Stimulated activated CD8-positive, alpha-beta memory T cell treated with anti-CD3 and anti-CD28 coated beads, Interleukin-4, amount 100 ng/mL, for 1 hour (primary cell): ENCODE measurements at places on chromosomes 1 and 21.

GRCh38 chr1:242412921-242413320, 111.6 kb downstream of the PLD5 start:
- DNase-seq = no peak

DNA sequence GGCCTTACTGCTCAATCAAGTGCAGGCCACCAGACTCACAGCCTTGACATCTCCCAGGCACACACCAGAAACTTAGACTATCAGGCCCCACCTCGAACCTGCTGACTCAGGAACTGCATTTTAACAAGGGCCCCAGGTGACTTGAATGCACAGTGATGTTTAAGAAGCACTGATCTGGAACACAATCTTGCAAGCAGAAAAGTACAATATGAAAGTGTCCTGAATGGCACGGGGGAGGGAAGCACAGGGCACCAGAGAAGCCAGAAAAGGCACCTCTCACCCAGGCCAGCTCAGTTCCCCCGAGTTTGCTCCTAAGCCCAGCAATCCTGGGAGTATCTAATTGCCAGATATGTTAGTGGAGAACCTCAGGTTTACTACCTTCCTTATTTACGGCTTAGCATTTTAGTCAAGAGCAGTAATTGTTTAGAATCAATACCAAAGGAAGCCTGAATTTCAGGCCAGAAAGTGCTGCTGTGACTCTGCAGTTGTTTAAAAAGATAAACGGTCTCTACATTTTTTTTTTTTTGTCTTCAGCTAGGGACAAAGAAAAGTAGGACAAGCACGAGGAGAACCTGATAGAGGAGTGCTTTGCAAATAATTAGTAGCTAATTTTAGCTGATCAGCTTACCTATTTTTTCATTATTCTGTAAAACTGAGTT, 50.9 kb upstream of the CDC42BPA start:
- no peak for DNase-seq

DNA sequence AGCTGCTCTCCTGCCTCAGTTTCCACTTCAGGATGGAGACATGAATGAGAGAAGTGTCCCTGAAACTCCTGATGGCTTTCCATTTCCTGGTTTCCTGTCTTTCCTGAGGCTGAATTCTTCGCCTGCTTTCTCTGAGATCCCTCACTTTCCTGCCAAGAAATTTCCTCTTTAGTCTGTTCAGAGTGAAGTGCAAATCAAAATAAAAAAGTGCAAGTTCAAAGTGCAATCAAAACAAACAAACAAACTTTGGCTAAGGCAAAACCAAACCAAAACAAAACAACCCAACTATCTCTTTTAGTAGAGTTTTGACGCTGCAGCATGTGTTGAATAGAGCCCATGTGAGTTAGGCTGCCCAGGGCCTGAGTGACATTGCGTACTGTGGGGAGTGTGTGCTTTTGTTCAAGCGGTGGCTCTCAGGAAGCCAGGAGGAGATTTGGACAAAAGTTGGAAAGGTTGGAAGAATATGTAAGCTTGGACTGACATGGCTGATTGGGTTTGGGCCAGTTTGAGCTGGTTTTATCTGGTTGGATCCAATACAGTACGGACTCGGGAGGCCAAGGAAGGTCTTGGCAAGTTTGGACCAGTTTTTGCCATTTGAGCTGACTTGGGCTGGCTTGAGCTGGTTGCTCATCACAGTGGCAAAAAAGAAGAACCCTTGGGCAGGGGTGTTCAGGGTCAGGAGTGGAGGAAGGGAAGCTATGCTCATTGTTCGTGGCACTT, 61.1 kb upstream of the TINAGL1 start:
- DNase-seq = no peak

DNA sequence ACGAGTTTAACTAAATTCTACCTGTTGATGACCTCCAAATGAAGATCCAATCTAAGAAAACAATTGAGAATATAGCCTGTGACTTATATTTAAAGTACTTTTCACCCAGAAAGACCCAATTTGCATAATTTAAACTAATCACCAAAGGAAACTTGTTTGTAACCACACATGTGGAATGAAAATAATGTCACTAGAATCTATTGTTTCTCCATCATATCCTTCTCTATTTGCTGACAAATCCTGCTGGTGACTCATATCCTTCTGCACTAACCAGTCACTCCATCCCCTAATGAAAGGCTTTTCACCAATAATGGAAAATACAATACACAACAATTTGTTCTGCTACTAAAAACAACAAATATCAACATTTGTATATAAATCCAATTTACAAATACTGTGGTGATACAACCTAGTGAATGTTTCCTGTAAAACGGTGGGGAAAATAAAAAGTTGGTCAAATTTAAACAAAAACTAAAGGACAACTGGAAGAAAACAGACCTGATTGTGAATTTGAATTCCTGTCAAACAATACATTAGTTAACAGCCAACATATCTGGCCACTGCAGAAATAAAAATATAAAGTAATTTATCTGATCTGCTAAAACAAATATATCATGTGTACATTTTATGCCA, 6.5 kb downstream of the PTP4A2 start:
- no peak for DNase-seq

- no peak for DNase-seq
Measured at GRCh38 chr1:229943988-229944743, 122.9 kb upstream of the GALNT2 start.

DNA sequence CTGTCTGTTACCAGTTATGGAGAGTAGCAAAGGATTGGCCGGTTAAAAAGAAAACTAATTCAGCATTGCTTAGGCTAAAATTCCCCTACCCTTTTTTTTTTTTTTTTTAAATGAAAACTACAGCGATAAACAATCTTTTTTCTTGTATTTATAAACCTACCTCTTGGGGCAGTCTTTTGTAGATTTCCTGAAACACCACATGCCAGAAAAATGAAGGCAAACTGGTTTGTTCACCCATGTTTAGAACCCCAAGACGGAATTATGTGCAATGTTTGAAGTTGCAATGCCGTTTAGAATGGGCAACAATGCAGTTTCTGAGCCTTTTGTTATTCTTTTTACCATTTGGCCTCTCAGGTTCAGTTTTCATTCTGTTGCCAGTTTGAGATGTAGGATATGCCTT, 59.1 kb downstream of the PRDM2 start:
- DNase-seq = no peak

DNA sequence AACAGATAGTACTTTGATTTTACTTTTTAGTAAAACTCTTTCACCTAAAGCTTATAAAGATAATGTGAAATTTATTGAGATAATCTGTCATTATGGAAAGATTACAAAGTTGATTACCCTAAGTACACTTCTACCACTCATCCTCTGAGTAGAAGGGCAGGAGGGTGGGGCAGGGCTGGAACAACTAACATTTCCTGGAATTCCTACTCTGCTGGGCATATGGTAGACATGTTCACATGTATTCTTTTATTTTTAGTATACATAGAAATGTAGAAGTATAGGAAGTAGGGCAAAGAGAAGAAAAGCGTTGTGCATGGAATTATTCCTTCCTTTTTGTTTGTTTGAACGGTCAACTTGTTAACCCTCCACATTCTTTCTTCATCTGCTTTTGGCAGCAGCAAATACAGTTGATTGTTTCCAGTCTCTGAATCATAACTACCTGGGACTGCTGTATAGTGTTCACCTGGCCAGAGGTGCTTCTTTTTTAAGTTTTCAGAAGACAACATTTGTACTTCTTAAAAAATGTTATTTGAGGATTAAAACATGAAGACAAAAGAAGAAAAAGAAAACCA, 85.1 kb downstream of the POU2F1 start:
- DNase-seq = no peak

GRCh38 chr1:40451238-40451585, 936 bp downstream of the ZFP69B start:
- DNase-seq = no peak

DNA sequence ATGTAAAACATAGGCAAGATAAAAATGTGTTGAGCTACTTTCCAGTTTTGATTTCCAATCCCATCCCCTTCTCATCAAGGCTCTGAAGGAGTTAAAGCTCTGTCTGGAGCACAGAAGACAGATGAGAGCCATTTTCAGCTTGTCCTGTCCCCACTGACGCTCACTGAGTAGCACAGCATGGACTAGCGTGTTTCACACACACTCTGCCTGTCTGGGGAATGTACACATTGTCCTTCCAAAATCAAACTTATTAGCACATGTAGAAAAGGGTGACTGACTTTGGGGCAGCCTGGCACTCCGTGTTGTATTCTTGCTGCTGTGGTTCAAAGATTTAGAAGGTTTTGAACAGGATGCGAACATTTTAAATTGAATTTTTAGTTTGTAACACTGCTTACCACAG, 139.2 kb downstream of the NEK7 start:
- DNase-seq = no peak
